Activated CD8-positive, alpha-beta memory T cell treated with anti-CD3 and anti-CD28 coated beads for 1 hour (primary cell): ENCODE measurements at places on chromosomes 5 and 9.

DNA sequence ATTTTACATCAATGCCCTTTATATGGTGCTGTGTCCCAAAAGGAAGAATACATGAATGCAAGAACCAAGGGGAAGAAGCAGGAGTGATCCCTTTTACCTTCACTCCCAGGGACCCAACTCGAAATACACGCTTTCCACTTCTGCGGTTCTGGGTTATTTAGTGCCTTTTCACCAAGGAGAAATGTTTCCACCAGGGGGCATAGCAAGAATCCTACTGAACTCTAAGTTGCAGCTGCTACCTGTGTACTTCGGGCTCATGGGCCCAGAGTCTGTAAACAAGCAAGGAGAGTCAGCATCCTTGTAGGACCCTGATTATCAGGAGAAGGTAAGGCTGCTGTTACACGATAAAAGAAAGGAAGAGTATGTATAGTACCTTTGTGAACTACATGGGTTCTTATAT is 45.7 kb downstream of the DPYSL3 start:
- no peak for DNase-seq

- DNase-seq = no peak
Observed at GRCh38 chr5:25414742-25415141, 770.0 kb upstream of the CDH10 start.

- no peak for DNase-seq
Observed at GRCh38 chr9:18805386-18805785, 227.6 kb downstream of the SAXO1 start.

DNA sequence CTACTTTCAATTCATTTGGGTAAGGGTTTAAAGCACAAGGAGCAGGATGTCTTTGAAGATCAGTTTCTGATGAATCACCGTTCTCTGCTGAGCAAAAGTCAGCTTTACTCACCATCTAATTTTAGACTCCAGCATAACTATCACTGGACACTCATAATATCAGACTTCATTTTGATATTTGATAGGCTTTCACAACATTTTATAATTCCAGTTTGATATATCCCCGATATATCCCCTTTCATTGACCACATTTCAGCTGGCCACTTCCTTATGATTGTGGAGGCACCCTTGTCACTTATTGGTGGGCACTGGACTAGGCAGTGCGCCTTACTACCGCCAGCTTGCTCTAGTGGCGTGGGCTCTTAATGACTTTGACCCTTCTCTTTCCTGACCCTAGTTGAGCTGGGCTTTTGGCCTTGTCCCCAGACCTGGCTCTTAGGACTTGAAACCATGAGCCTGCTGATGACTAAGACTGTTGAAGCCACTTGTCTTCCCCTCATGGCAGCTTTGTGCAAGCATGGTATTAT is 46.8 kb downstream of the CYSTM1 start:
- no peak for DNase-seq

- DNase-seq = no peak
Observed at GRCh38 chr5:126732716-126733115, 44.2 kb upstream of the LMNB1 start.

DNA sequence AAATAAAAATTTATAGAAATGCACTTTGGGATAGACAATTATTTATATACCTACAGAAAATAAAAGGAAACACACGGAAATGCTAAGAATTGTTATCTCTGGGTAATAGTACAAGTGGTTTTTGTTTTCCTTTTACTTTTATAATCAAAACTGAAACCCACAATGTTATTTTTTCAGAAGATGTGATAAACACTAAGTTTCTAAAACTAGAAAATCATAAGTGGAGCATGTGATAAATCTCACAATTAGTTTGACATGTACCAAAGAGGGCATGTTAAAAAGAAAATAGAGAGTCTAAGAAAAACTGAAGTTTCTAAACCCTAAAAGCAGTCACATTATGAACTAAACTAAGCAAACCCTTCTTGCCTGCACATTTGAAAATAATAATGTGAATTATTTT is 61.1 kb downstream of the OXCT1 start:
- no peak for DNase-seq

DNA sequence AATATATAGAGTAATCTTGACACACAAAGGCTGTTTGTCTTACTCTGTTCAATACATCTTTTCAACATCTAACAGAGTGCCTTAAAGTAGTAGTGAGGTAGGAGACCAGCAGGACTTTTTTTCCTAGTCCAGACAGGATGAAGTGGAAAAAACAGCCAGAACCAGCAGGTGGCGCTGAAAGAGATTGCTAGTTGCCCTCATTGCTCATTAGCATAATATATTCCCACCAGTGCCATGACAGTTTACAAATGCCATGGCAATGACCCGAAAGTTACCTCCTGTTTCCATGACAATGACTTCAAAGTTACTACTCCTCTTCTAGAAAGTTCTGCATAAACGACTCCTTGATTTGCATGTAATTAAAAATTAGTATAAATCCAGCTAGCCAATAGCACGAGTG is 387.4 kb downstream of the ACTL7B start:
- DNase-seq = no peak

DNA sequence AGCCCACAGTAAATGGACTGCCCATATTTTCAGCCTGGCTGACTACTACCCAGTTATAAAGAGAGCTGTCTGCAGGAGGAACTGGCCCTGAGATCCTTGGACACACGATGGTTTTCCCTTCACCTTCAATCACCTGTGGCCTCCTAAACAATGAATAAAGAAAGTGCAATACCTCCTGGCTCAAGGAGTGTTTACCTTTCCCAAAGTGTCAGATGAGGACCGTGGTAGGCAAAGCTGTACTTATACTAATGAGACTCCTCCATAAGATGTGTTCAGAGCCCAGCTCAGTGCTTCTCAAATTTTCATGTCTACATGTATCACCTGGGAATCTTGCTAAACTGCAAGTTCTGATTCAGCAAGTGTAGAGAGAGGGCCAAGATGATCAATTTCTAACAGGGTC is 284.5 kb upstream of the VLDLR start:
- DNase-seq = no peak

- no peak for DNase-seq
Observed at GRCh38 chr5:44332285-44332971, 56.8 kb downstream of the FGF10 start.
